Astrocyte (in vitro differentiated cells and primary cell): ENCODE measurements at places on chromosomes 5 and 9. TPM values are rescaled to one million over a fixed set of nuclear protein-coding genes. Genes with fewer than 3 reads are reported as not detected.

- no peaks in the 10 kb centered on the region for H3K36me3 ChIP-seq
- DNase-seq: no peak
- no peak overlapping the region for H3K27ac ChIP-seq
- H3K4me1 ChIP-seq: no peaks in the 10 kb centered on the region
- H3K27me3 ChIP-seq: peaks cover 10% of the 10 kb centered on the region
Observed at GRCh38 chr5:140145256-140145655, 19.5 kb downstream of the IGIP start.

DNA sequence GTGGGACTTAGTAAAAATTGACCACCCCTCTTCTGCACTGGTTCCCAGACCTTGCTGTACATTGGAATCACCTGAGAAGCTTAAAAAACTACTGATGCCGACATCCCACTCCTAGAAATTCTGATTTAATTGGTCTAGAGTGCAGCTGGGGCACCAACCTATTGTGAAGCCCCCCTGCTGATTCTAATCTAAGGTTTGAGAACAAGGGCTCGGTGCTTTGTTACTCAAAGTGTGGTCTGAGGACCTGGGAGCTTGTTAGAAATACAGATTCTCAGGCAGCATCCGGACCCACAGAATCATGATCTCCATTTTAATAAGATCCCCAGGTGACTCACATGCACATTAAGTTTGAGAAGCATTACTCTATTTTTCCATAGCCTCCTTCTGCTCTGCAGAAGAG is 57.8 kb upstream of the LPAR1 start:
- H3K36me3 ChIP-seq: no peaks in the 10 kb centered on the region
- no peak overlapping the region for H3K4me3 ChIP-seq
- H3K27ac ChIP-seq: no peak overlapping the region
- peaks cover 8% of the 10 kb centered on the region for H3K4me1 ChIP-seq
- H3K27me3 ChIP-seq: no peaks in the 10 kb centered on the region

DNA sequence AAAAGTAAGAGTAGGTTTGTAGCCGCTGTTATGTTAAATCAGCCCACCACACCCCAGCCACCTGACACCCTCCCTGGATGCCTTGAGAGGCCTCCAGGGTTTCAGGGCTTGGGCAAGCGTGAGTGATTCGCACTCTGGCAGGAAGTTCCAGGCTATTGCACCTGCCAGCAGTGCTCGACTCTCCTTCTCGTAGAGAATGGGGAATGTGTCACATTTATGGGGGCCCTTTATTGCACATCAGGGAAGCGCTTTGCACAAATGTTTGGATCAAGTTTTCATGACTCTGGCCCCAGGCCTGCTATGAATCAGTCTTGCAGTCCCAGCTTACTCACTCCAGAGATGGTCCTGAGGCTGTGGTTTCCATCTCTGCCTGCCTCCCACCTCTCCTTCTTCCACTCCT is 66.1 kb upstream of the ADRA1B start:
- H3K4me3 ChIP-seq: no peak overlapping the region
- H3K27me3 ChIP-seq: no peaks in the 10 kb centered on the region
- peaks cover 26% of the 10 kb centered on the region for H3K4me1 ChIP-seq

GRCh38 chr5:159481751-159482150 is 151.5 kb upstream of the IL12B start:
- no peak for DNase-seq
- H3K36me3 ChIP-seq: no peaks in the 10 kb centered on the region
- H3K4me3 ChIP-seq: no peak overlapping the region
- no peak overlapping the region for H3K27ac ChIP-seq
- H3K4me1 ChIP-seq: no peaks in the 10 kb centered on the region
- H3K27me3 ChIP-seq: no peaks in the 10 kb centered on the region

GRCh38 chr9:137685035-137685740 is 66.4 kb downstream of the EHMT1 start:
- H3K27me3 ChIP-seq: no peaks in the 10 kb centered on the region
- H3K36me3 ChIP-seq: no peaks in the 10 kb centered on the region
- no peak overlapping the region for H3K4me3 ChIP-seq
- DNase-seq: no peak
- no peak overlapping the region for H3K27ac ChIP-seq

- no peak for DNase-seq
- H3K4me1 ChIP-seq: no peaks in the 10 kb centered on the region
- H3K27ac ChIP-seq: no peak overlapping the region
Observed at GRCh38 chr5:122701640-122702523, 73.0 kb upstream of the SNX2 start.

Gene TRIM23
- total RNA-seq: 14.6 and 16.8 TPM in 2 replicates
